ENCODE measurements at places on chromosomes 6 and 20. TPM values are rescaled to one million over a fixed set of nuclear protein-coding genes. Genes with fewer than 3 reads are reported as not detected.

- H3K27ac ChIP-seq: no peak overlapping the region
- DNase-seq: peak; percentile 41
- H3K4me3 ChIP-seq: peak overlapping the region; percentile 76
- 0 out of 2 replicates have a peak, but pooled peaks cover under 1% of the 10 kb centered on the region for H3K36me3 ChIP-seq
- no peaks in the 10 kb centered on the region for H3K4me1 ChIP-seq
- H3K27me3 ChIP-seq: no peaks in the 10 kb centered on the region
These were observed 1.4 kb downstream of the PREP start for GRCh38 chr6:105401247-105402089.

DNA sequence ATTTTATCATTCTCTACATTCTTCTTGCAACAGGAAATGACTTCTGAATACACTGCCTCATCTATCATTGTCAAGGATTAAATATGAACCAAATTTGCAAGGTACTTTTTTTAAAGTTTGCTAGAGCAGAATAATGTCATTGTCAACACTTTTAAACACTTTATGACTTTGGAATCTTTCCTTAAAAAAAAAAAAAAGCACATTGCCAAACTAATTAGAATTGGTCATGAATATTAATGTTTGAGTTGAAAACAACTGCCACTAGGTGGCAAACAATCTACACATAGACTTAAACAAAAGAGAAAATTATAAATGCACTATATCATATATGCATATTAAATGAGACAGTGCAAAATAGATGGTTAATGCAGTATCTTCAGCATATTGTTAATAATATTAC lies 32.5 kb upstream of the TMEM244 start:
- peaks cover 3% of the 10 kb centered on the region for H3K4me1 ChIP-seq
- DNase-seq: peak; percentile 51
- no peak overlapping the region for H3K27ac ChIP-seq
- H3K4me3 ChIP-seq: no peak overlapping the region
- no peaks in the 10 kb centered on the region for H3K36me3 ChIP-seq
- no peaks in the 10 kb centered on the region for H3K27me3 ChIP-seq

DNA sequence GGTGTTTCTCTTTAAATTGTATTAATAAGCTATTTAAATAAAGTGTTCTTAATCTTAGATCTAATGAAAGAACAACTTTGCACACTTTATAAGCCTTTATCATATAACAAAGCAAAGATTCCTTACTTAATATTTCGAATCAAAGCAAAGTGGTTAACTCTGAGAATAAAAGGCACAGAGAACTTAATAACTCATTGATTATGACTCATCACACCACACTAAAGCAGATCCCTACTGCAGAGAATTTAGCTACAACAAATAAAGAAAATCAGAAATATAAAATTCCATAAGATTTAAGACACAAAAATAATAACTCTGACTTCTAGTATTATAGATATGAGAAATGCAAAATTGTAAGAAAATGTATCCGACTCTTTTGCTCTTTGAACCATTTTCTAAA lies 135.6 kb upstream of the RUNX2 start:
- no peaks in the 10 kb centered on the region for H3K27me3 ChIP-seq
- H3K4me3 ChIP-seq: no peak overlapping the region
- no peaks in the 10 kb centered on the region for H3K36me3 ChIP-seq

GRCh38 chr6:81838031-81838430 lies 85.5 kb upstream of the TENT5A start:
- H3K36me3 ChIP-seq: no peaks in the 10 kb centered on the region
- H3K4me1 ChIP-seq: peaks cover 4% of the 10 kb centered on the region
- H3K27me3 ChIP-seq: no peaks in the 10 kb centered on the region
- H3K27ac ChIP-seq: no peak overlapping the region
- peak; percentile 61 for DNase-seq
- H3K4me3 ChIP-seq: no peak overlapping the region

GRCh38 chr6:25346064-25346463 lies 66.9 kb downstream of the CARMIL1 start:
- H3K27me3 ChIP-seq: no peaks in the 10 kb centered on the region
- no peaks in the 10 kb centered on the region for H3K4me1 ChIP-seq
- H3K27ac ChIP-seq: no peak overlapping the region
- H3K36me3 ChIP-seq: no peaks in the 10 kb centered on the region

- H3K27ac ChIP-seq: no peak overlapping the region
- DNase-seq: no peak
- no peak overlapping the region for H3K4me3 ChIP-seq
- H3K27me3 ChIP-seq: no peaks in the 10 kb centered on the region
These were observed 39.7 kb upstream of the COL10A1 start for GRCh38 chr6:116165596-116165995.

DNA sequence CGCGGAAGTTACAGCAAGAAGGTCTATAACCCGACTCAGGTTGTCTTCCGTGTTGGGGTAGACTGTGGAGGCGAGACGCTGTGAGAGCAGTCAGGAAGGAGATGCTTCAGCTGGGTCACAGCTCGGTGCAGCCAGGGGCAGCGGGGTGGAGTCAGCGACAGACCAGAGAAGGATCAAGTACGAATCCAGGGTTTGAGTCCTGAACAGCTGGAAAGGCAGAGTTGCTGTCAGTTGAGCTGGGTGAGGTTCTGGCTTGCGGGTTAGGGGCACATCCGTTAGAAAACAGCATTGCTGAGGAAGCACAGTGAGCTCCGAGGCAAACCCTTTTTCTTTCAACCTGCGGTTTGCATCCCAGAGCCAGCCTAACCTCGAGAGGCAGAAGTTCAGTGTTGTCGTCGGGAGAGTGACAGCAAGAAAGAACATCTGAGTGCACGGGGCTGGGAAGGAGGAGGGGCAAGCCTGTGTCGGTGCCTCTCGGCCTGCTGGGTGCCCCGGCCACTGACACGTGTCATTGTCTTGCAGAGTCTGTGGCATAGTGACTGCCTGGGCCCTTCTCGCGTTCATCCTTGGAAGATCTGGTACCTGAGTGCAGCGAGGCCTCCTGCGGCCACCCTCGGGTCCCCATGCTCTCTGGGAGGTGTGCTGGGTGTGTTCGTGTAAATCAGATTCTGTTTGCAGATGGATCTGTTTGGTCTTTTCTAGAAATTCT lies 20.0 kb downstream of the PNLDC1 start:
- no peak for DNase-seq
- no peak overlapping the region for H3K4me3 ChIP-seq
- H3K27ac ChIP-seq: no peak overlapping the region
- H3K4me1 ChIP-seq: peaks cover 2% of the 10 kb centered on the region

DNA sequence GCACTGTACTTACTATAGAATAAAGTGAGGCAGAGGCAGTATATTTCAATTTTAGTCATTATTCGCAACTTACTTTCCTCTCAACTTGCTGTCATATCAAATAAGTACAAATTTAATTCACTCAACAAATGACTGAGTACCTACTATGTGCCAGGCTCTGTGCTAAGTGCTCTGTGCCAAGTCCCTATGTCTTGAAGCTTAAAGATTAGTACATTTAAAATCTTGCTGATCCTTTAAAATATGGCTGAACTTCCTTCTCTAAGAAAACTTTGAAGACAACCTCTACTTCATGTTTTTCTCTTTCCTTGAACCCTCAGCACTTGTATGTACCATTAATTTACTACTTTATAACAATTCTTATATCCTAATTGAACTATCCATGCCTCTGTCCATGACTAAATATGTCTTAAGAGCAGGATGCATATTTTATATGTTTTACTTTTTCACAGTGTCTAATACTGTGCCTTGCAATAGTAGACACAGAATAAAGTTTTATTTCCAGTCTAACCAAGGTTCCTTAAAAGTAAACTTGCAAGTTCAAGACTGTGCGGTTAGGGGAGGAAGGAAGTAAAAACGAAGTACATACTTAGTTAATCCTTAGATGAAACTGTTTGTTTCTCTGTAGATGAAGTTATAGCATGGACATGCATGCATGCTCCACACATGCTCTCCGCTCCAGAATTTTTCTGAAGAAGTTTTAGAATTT lies 10.0 kb upstream of the LATS1 start:
- peaks cover 22% of the 10 kb centered on the region for H3K36me3 ChIP-seq
- DNase-seq: no peak
- no peaks in the 10 kb centered on the region for H3K27me3 ChIP-seq
- H3K4me1 ChIP-seq: no peaks in the 10 kb centered on the region
- H3K27ac ChIP-seq: no peak overlapping the region

DNA sequence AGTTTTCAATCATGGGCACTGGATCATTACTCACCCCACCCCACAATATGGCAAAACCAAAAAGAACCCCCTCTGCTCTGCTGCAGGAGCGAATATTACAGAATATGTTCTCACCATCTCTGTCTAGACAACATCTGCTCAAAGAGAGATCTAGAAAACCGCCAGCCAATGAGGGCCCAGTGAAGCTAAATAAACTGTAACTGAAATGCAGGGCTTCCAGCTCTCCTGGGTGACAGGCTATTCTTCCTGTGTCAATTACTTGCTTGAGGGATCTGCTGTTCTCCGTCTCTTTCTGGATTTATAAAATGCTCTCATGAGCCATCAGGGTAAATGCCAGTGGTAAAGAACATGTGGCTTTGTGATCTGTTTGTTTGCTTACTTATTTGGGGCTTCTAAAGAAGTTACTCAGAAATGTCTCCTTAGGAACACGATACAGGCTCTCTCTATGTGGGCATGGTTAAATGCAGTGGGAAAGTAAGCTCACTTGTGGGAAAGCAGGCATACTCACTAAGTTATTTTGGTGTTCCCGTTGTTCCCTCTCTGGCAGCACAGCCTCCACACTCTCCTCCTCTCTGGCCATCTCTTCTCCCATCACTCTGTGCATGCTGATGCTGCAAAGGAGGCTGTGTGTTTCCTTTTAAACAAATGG lies 44.8 kb downstream of the TTI1 start:
- H3K27ac ChIP-seq: no peak overlapping the region
- peaks cover 5% of the 10 kb centered on the region for H3K36me3 ChIP-seq
- no peak for DNase-seq
- H3K4me1 ChIP-seq: peaks cover 21% of the 10 kb centered on the region

DNA sequence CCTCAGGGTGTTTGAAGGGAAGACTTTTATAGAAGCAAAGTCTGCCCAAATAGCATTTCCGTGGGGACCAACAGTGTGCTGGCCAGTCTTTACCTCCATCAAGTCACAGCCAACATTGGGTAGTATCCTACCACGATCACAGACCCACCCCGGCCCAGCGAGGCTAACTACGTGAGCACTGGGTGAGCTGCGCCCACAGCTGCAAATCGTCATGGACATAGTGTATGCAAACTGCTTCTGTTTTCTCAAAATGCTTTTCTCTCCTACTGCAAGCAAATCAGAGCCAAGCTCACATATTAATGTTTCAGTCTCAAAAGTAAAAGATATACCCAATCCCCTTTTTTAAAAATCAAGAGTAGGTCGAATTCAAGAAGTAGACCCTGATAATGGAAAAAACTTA lies 592.8 kb upstream of the CDH4 start:
- H3K4me1 ChIP-seq: no peaks in the 10 kb centered on the region
- no peak overlapping the region for H3K27ac ChIP-seq
- H3K36me3 ChIP-seq: no peaks in the 10 kb centered on the region
- DNase-seq: no peak

GRCh38 chr6:156519940-156520339 lies 257.2 kb upstream of the ARID1B start:
- no peak for DNase-seq
- no peak overlapping the region for H3K4me3 ChIP-seq
- H3K4me1 ChIP-seq: no peaks in the 10 kb centered on the region
- H3K27ac ChIP-seq: no peak overlapping the region

DNA sequence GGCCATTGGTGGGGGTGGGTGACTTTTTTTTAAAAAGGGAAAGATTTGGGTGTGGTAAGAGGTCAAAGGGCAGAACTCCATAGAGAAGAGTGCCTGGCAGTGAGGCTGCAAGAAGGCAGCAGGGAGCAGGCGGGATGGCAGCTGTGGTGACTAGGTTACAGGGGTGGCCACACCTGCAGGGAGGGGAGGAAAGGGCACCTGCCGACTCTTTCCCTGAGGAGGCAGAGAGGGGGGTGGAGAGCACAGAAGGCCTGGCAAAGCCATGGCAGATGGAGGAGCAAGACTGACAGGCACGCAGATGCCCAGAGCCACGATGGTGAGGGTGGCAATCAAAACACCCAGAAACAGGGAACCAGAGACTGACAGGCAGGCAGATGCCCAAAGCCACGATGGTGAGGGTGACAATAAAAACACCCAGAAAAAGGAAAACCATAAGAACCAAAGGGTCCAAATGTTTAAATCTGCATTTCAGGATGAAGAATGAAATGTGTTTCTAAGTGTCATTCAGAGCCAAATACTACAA lies 19.3 kb downstream of the CST7 start:
- no peak for DNase-seq
- H3K4me1 ChIP-seq: no peaks in the 10 kb centered on the region
- no peaks in the 10 kb centered on the region for H3K27me3 ChIP-seq
- H3K36me3 ChIP-seq: peaks cover 52% of the 10 kb centered on the region
- H3K4me3 ChIP-seq: no peak overlapping the region

- DNase-seq: no peak
- H3K4me3 ChIP-seq: no peak overlapping the region
- peaks cover 5% of the 10 kb centered on the region for H3K4me1 ChIP-seq
- H3K27me3 ChIP-seq: peaks cover 97% of the 10 kb centered on the region
- H3K36me3 ChIP-seq: no peaks in the 10 kb centered on the region
These were observed 1.1 kb upstream of the SIM1 start for GRCh38 chr6:100465701-100466409.

- no peaks in the 10 kb centered on the region for H3K27me3 ChIP-seq
- no peaks in the 10 kb centered on the region for H3K4me1 ChIP-seq
- DNase-seq: no peak
These were observed 110.0 kb upstream of the SLC35B3 start for GRCh38 chr6:8545336-8545735.

DNA sequence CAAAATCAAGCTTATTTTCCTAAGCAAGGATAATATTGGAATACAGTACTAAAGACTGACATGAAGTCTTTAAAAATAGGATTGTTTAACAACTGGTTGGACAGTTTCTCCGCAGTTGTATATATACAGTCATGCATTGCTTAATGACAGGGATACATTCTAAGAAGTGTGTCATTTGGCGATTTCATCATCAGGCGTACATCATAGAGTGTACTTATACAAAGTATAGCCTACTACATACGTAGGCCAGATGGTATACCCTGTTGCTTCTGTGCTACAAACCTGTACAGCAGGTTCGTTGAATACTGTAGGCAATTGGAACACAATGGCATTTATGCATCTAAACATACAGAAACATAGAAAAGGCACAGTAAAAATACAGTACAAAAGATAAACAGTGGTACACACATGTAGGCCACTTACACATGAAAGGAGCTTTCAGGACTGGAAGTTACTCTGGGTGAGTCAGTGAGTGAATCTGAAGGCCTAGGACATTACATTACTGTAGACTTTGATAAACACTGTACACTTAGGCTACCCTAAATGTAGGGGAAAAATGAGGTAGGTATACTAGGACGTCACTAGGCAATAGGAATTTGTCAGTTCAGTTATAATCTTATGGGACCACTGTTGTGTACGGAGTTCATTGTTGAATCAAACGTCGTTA lies 20.1 kb downstream of the HECA start:
- H3K4me1 ChIP-seq: peaks cover 16% of the 10 kb centered on the region
- H3K27me3 ChIP-seq: no peaks in the 10 kb centered on the region
- H3K27ac ChIP-seq: no peak overlapping the region
- no peaks in the 10 kb centered on the region for H3K36me3 ChIP-seq

Gene GABRR1
- not detected for total RNA-seq

Gene DYNLT2
- 1.1 TPM for total RNA-seq

Gene PPP1R3G
- 0.18 TPM for total RNA-seq

Gene LRRC73
- total RNA-seq: under 0.01 TPM

Gene LGSN
- total RNA-seq: not detected

Gene PHF10
- total RNA-seq: 12.2 TPM

Gene BFSP1
- total RNA-seq: 1.9 TPM

Gene PI16
- total RNA-seq: under 0.01 TPM

Gene TBC1D22B
- total RNA-seq: 6.6 TPM

Gene SEMG1
- total RNA-seq: not detected

Gene TMEM74B
- not detected for total RNA-seq

Gene GSTA2
- total RNA-seq: not detected

Gene TRIM10
- not detected for total RNA-seq

Gene GMDS
- total RNA-seq: 7.3 TPM

Measured in IMR-90 (cell line).